ENCODE measurements at places on chromosomes 4 and X. TPM values are rescaled to one million over a fixed set of nuclear protein-coding genes. Genes with fewer than 3 reads are reported as not detected.

The HAND2 gene
- total RNA-seq, result not detected

The TMEM47 gene
- 32.2 TPM for total RNA-seq

The ATP1B4 gene
- total RNA-seq, result not detected

The EDNRA gene
- total RNA-seq, result 11.0 TPM

The KCNIP4 gene
- 12.5 TPM for total RNA-seq

The NMU gene
- total RNA-seq, result 2.2 TPM

The MAEA gene
- 36.0 TPM for total RNA-seq

The GAGE13 gene
- total RNA-seq, result not detected

The AMBN gene
- 0.94 TPM for total RNA-seq

The CYLC1 gene
- total RNA-seq, result not detected

The PIM2 gene
- 9.7 TPM for total RNA-seq

The POF1B gene
- total RNA-seq, result not detected

The USP51 gene
- total RNA-seq, result 4.7 TPM

The KLHL34 gene
- not detected for total RNA-seq

The SHROOM4 gene
- total RNA-seq, result 3.8 TPM

The CNKSR2 gene
- total RNA-seq, result 243 TPM

The SFRP2 gene
- total RNA-seq, result 1.6 TPM

The RHOXF2B gene
- not detected for total RNA-seq

The TLL1 gene
- total RNA-seq, result 1.3 TPM
